Mesenchymal stem cell (in vitro differentiated cells and primary cell): ENCODE measurements at places on chromosomes 3 and 15.
A peak's percentile ranks its signal among the peaks of the same experiment; 100 is the strongest.

GRCh38 chr15:82294061-82294690 is 31.6 kb downstream of the SAXO2 start:
- DNase-seq: no peak

- DNase-seq: no peak
Measured at GRCh38 chr15:71192816-71193215, 77.5 kb downstream of the THSD4 start.

DNA sequence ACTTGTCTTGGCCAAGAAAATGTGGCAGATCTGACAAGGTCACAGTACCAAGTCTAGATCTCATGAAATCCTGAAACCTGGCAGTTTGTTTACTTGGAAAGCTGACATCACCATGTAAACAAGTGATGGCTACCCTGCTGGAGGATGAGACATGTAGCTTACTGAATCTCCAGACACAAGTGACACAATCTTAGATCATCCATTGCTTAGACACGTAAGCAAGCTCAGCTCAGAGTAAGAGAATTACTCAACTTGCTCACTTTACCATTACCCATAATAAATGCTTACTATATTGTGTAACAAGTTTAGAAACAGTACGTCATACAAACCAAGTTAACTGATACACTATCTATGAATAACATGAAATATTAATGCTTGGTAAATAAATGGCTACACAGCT is 263.8 kb downstream of the TBC1D5 start:
- peak; percentile 94 for DNase-seq

DNA sequence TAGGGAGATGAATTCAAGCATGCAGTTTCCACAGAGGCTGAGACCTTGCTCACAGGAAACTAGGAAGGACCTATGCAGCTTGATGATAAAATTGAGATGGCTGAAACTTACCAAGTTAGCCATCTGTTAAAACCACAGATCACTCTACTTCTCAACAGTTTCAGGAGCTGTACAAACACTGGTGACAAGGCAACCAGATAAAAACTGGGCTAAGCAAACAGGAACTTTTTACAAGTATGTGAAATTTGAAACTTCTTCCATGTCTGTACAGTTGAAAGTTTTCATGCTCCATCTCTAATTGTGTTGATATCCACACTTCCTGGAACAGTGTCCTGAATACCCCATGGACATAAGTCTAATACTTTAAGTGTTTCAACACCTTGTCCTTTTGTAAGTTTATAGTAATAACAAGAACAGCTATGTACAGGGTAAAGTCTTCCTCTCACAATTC is 78.2 kb downstream of the FAIM start:
- DNase-seq: peak; percentile 84

GRCh38 chr3:44396200-44397171 is 57.9 kb downstream of the TCAIM start:
- DNase-seq: no peak

- DNase-seq: no peak
Measured at GRCh38 chr3:101988596-101988995, 139.3 kb downstream of the NFKBIZ start.

DNA sequence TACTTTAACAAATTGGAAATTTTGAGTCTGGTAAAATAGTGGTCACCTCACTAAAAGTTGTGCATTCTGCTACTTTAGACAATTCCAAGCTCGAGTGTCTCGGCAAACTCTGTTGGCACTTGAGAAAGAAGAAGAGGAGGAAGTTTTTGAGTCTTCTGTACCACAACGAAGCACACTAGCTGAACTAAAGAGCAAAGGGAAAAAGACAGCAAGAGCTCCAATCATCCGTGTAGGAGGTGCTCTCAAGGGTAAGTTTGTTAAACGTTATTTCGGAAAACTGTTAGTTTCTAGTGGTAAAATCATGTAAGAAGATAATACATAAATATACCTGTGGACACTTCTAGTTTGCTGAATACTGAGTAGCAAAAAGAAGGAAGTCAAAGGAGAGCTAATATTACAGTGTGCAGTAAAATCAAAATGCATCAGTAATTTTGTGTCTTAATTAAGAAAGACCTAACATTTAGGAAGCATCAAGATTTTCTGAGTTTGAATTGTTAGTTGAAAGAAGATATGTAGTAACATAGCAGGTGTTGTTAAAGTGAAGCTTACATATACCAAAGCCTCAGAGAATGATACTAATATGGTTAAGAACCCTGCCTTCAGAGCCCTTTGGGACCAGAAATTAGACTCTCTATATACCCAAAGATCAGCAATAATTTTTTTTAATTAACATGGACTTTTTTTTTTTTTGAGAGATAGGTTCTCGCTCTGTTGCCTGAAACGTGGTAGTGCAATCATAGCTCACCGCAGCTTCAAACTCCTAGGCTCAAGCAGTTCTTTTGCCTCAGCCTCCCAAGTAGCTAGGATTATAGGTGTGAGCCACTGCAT is 23.0 kb downstream of the BUB1B start:
- DNase-seq: no peak

GRCh38 chr3:13189639-13190377 is 116.6 kb upstream of the IQSEC1 start:
- peak; percentile 63 for DNase-seq

- DNase-seq: no peak
Measured at GRCh38 chr15:42843699-42844098, 76.9 kb downstream of the TTBK2 start.

DNA sequence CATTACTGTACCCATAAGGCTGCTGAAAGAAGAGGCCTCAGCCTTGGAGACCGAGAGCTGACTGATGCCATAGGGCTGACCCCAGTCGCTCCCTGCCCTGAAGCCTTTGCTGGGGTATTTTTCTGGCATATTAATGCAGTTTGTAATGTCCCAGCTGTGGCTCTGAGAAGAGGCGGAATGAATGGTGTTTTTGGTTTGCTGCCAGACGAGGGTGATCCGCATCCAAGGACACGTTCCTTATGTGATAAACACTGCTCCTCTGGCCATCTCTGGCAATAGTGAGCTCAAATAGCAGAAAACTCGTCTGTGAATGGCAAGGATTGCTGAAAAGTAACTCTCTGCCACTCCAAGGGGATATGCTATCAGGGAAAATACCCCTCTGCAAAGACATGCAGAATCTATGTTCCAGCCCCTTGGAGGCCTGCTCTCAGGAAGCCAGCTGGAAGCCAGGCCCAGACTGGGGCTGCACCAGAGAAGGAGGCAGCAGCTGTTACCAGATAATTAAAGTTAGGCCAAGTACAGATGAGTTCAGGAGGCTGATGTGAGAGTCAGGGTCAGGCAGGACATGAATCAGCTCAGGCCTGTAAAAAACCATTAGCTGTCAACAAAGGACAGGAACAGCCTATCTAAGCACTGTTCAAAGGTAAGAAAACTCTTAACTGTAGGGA is 28.9 kb upstream of the KLHL6 start:
- peak; percentile 30 for DNase-seq

DNA sequence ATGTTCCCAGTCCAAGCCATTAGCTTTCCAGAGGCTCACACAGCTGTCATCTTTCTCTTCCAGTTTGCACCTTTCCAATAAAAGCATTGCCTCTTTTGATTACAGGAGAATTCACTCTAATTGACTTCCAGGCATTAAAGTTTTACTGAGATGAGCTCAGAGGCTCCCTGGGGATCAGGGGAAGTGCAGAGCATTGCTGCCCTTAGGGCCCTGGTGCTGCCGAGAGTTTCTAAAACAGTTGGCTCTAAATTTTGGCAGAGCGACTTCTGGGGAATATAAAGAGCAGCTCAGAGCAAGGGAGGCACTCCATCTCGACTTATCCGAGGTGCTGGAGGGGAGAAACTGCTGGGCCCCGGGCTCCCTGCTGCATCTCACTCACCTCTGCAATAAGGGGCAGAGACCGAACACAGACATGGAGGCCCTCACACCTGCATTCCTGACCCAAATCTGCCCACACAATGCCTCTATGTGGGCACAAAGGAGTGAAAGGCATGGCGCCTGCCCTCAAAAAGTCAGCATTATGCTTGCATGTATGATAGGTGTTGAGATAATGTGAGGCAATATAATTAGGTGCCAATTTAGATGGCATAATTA is 61.7 kb downstream of the SCN11A start:
- DNase-seq: no peak

DNA sequence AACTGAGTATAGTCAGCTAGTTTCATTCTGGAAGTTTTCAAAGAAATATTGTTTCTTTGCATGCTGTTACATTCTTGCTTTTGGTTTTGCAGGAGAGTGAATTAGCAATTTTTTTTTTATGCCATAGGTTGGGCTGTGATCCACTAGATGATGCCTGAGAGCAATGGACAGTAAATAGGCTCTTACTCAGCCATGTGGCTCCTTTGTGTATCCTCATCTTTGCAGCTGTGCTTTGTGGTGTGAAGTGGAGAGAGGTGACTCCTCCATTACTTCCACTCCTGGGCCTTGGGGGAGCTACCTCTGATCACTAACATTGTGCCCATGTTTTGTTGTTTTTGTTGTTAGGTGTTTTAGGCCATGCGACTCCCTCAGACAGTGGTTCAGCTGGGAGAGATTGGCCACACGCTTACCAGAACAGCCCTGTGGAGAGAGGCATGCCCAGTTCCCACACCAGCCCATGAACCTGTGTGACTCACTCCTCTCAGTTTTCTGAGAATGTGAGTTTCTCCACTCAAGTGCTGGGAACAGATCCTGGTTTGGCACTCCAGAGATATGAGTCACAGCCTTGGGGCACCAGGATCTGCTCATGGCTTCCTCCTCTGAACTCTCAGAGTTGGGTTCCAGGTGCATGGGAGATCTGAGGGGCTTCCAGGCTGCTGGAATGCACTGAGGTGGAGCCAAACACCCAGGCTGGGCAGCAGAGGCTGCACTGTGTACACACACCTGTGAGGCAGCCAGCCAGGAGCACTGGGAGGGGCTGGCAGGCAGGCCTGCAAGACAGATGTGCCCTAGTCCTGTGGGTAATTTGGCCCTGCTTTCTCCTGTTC is 785.3 kb downstream of the ROBO2 start:
- DNase-seq: peak; percentile 92

DNA sequence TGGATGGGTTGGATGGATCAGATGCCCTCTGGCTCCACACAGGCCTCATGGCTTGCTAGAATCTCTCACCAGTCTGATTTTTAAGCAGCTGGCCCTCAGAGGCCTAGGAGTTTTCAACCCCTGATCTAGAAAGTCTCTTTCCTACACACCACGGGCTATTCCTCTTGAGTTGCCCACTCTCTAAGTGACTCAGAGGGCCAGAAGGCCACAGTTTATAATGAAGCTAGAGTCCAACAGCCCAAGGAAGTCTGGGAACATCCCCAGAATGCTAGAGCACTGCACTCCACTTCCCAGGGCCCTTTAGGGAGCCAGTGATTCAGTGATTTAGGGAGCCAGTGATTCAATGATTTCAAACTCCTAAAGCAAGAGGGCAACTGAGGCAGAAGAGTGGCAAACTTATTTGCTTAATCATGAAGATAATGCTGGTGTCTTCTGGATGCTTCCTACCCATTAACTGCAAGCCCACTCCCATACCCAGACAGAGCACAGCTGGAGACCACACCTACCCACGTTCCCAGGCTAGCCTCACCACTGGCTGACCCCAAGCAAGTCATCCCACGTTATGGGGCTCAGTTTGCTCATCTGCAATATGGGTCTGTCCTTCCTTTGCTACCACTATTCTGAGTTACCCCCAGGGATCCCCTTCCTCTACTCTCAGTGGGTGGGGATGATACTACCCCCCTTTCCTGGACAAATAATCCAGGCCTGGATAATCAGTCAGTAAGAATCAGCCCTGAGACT is 36.7 kb downstream of the ABTB1 start:
- peak; percentile 61 for DNase-seq

DNA sequence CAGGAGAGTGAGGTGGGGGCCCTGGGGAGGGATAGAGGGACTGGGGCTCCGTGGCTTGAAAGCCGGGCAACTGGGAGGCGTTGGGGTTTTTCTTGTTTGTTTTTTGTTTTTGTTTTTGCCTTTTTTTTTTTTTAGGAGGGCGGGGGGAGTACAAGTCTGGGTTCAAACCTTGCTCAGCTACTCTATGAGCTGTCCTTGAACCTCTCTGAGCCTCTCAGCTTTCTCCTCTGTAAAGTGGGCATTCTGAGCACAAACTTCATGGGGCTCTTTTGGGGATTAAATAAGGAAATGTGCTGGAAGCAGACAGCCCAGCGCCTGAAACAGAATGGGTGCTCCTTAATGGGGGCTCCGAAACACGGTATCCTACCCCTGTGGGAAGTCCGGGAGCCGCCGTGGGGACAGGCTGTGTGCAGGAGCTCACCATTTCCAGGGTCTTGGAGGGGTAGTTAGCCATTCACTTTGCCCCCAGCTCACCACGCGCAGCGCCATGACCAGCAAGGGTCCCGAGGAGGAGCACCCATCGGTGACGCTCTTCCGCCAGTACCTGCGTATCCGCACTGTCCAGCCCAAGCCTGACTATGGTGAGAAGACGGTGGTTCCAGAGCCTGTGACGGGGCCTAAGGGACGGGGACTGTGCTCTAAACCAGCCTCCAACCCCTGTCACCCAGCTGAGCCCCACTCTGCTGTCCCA is 388 bp downstream of the ACY1 start:
- no peak for DNase-seq

- no peak for DNase-seq
Measured at GRCh38 chr3:110077093-110077492, 739.7 kb upstream of the DPPA4 start.

- DNase-seq: no peak
Measured at GRCh38 chr3:28980631-28981030, 300.2 kb upstream of the RBMS3 start.

DNA sequence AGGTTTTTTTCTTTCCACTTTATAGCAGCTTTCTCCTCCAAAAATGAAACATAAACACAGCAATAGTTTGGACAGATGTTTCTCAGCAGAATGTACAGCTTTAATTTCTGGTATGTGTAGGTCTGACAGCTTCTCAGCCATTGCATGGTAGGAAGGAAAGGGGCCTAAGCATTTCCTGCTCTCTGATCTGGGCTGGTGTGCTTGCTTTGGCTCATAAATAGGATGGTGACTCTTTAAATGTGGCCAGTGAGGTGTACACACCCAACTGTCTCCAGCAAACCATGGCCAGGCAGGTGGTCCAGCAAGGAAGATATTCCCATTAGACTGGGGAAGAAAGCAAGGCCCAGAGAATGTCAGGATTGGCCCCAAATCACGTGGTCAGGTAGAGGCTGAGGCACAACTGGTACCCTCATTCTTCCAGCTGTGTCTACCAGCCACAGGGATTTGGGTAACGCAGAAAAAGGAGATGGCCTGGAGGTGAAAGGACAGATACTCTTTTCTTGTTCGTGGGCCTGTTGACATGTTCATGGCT is 52.1 kb downstream of the ITGA11 start:
- DNase-seq: peak; percentile 47

GRCh38 chr3:146325170-146325569 is 74.3 kb upstream of the PLSCR4 start:
- no peak for DNase-seq

- no peak for DNase-seq
Measured at GRCh38 chr15:33581032-33581431, 270.3 kb downstream of the RYR3 start.
